ENCODE measurements at places on chromosomes 2 and 18. TPM values are rescaled to one million over a fixed set of nuclear protein-coding genes. Genes with fewer than 3 reads are reported as not detected.

Gene NBEAL1
- 37.6 TPM for total RNA-seq

Gene ASB18
- not detected for total RNA-seq

Gene BOK
- total RNA-seq = 35.0 TPM

Gene TNFAIP6
- 1.7 TPM for total RNA-seq

Gene SALL3
- not detected for total RNA-seq

Gene ANKRD23
- total RNA-seq = 7.5 TPM

Gene CAVIN2
- total RNA-seq = not detected

Gene TBR1
- 0.07 TPM for total RNA-seq

Gene SLC9A4
- total RNA-seq = 0.12 TPM

GRCh38 chr2:74740741-74741431 lies 86.8 kb downstream of the SEMA4F start:
- peak; percentile 86 for DNase-seq

- no peak for DNase-seq
Observed at GRCh38 chr2:159562248-159562647, 54.1 kb downstream of the BAZ2B start.

GRCh38 chr2:120598416-120598815 lies 137.3 kb upstream of the GLI2 start:
- no peak for DNase-seq

GRCh38 chr18:53147472-53147871 lies 807.5 kb downstream of the DCC start:
- no peak for DNase-seq

GRCh38 chr2:166613226-166613625 lies 119.2 kb upstream of the SCN7A start:
- DNase-seq = no peak

DNA sequence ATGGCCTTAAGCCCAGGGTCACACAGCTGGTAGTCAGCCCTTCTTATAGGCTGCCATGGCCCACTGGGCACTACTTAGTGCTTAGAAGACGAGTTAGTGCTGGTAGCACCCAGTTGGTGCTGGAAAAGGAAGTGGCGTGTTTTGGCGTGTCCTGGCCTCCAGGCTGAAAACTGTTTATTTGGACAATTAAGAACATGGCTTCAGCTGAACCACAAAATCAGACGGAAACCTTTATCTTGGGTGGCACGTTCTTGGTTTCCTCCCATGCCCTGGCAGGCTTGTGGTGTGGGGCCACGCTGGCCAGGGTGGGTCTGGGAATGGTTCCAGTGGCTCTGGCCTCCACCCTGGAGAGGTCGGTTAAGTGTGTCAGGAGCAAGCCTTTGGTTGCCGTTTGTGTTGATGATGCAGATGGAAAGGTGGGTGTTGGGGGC lies 141.5 kb upstream of the HAAO start:
- no peak for DNase-seq

- DNase-seq = no peak
Observed at GRCh38 chr18:49563130-49563540, 1.3 kb downstream of the LIPG start.

- no peak for DNase-seq
Observed at GRCh38 chr18:21361307-21361880, 119.4 kb downstream of the GREB1L start.

GRCh38 chr2:188412190-188412589 lies 120.5 kb downstream of the GULP1 start:
- DNase-seq = no peak

- peak; percentile 93 for DNase-seq
Observed at GRCh38 chr18:21704603-21705364, at the start of gene ABHD3. Gene ABHD3, minus strand, starts transcription at chr18:21704774. Its CDS starts 109 bp downstream, at chr18:21704665.

DNA sequence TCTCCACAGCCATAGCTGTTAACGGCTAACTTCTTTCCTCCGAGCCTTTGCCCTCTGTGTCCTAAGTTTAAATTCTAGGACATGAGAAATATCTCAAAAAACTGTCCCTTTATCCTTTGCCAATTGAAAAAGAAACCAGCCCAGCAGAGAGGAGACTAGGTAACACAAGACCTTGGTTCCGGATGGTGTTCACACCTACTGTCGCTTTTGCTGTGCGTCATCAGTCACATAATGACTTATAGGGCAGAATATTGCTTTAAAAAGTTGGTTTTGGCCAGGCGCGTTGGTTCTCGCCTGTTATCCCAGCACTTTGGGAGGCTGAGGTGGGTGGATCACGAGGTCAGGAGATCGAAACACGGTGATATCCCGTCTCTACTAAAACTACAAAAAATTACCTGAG lies 66.2 kb downstream of the SP3 start:
- DNase-seq = no peak

DNA sequence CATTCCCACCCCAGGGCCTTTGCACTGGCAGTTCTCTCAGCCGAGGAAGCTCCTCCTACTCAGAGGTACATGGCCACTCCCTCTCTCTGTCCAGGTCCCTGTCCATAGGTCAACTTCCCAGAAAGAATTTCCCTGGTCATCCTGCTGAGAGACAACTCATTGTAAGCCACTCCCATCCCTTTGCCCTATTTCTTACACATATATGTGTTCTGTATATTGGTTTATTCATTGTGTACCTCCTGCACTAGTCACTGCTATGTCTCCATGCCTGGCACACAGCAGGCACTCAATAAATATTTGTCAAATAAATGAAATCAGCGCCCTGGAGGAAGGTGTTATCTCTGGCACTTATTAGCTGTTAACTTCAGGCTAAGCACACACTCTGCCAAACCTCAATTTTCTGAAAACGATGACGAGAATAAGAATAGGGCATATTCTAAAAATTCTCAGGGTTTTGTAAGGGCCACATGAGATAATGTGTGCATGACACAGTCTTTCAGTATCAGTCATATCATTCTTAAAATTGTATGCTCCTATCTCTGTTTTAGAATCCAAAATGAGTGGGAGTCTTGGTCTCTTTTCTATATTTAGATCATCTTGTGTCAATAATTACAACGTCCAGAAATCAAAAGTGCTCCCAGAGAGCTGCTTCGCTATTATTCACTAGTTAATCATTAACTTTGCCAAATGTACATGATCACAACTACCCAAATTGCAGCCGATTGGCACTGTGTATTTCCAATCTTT lies 198.0 kb downstream of the ALK start:
- peak; percentile 6 for DNase-seq

DNA sequence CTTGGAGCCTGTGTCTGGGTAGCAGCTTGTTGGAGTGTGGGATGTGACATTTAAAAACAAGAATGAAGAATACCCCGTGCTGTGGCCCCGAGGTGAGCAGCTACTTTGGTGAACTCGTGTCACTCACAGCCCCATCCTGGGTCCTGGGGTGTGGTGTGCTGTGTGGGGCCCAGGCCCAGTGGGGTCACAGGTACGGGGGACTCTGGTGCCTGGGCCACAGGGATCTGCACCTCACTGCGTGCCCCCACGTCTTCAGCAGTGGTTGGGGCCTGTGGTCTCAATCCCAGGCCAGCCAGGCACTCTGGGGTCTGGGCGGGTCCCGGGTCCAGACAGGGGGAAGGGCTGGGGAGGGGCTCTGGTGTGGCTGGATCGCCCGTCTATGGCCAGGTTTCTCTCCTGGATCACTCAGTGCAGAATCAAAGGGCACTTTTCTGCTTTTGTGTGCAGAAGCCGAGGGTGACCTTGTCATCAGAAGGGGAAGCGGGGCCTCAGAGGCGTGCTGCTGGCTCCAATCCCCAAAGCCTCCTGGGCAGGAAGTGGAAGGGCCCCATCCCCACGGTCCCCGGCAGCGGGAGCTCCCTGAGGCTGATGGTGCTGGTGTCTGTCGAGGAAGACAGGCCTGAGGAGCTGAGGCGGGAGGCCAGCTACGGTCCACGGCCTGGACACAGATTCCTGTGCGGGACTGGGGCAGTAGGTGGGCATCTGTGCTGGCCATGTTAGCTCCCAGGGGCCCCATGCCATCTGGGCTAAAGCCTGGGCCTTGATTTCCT lies 1.4 kb downstream of the GPR35 start:
- no peak for DNase-seq

DNA sequence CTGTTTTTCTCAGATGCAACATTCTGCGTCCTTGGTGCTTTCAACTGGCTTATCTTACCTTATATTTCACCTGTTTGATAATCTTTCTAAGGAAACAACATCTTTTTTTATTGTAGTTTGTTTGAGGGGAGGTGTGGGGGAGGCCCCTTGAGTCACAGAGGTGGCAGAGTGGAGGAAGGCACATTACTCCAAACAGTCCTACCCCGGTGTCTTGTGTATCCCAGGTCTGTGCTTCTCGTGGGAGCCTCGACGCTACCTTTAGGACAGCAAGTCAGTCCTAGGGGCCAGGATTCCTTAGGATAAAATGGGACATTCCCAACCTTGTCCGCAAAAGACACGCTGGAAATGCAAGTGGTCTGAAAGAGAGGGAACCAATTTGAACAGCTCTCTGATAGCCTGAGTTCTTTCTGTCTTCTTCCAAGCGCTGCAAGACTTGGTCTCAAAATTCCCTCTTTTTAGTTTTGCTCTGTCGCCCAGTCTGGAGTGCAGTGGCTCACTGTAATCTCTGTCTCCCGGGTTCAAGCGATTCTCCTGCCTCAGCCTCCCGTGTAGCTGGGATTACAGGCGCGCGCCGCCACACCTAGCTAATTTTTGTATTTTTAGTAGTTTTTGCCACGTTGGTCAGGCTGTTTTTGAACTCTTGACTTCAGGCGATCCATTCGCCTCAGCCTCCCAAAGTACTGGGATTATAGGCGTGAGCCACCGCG lies 4.0 kb downstream of the GATA6 start:
- no peak for DNase-seq

GRCh38 chr2:206824993-206825392 lies 59.6 kb downstream of the FASTKD2 start:
- DNase-seq = no peak

- DNase-seq = no peak
Observed at GRCh38 chr18:58535340-58536201, 93.3 kb downstream of the ALPK2 start.

DNA sequence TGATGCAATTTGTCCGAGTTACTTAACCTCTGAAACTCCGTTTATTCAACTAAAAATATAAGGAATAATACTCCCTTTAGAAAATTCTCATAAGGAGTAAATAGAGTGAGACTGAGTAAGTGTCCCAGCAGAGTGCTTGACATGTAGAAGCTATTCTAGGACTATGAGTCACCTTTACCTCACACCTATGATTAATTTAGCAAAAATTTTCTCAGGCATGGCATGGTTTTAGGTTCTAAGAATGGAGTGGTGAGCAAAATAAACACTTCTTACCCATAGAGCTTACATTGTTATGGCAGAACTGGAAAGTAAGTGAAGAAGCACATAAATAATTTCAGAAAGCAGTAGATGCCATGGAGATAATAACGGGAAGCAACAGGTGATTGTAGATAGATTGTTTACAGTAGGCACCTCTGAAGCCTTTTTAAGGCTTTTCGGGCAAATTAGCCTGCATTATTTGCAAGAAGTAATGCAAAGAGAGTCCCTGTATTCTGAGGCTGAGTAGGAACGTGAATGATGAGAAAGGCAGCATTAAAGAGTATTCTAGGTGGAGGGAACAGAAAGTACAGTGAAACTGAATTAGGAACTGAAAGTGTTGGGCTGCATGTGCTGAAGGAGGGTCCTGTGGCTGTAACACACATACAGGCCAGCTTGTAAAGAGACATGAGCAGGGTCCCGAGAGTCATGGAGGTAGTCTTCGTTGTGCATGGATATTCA lies 209.2 kb downstream of the ZNF407 start:
- DNase-seq = peak; percentile 14

DNA sequence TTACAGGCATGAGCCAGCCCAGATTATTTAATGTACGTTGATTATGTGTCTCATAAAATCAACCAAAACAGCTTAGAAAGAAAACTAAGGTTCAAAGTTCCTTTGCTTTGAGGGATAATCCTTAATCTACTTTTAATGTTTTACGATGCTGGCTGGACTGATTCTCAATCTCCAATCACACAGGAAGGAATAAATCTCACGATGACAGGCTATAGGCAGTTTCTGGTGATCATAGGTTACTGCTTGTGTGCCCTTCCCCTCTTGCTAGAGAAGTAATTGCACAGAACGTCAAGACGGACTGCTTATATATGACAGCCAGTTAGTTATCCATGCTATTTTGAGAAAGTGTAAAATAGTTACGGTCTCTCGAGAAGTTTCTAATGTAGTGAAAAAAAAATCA lies 43.1 kb downstream of the C2orf74 start:
- DNase-seq = no peak

- DNase-seq = no peak
Observed at GRCh38 chr2:191327484-191327883, 82.3 kb downstream of the MYO1B start.

All from Calu3 (cell line).